ENCODE measurements at places on chromosomes 6 and 20.

DNA sequence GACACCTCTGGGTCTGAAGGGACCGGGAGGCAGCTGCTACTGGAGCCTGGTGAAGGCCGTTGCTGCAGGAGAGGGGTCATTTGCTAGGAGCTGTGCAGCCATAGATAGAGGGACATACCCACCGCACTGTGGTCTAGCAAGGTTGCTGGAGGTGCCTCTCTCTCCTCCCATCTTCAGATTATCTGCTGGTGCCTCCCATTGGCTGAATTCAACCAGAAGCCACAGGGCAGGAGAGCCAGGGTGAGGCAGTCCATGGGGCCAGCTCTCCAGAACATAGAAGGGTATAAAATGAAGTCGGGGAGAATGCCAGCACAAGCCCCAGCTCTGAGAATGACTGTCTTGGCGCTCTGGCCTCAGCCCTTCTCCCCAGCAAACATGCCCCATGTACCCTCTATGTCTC lies 98.0 kb downstream of the VEGFA start:
- DNase-seq = peak; percentile 47

DNA sequence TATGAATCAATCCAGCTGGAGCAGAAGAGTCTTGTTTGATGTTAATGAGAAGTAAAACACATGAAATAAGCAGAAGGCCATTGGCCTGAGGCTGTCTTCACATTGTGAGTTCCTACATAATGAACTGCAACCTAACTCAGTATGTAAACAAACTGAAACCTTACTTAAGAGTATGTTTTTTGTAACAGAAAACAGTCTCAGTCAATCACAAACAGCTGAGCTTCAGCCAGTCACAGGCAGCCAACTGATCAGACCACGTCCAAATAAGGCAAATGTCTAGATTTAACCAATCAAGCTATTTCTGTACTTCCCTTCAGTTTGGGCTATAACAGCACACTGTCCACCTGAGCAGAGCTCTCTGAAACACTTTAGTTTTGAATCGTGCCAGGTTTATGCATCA lies 234.7 kb downstream of the TRDN start:
- DNase-seq = no peak

- DNase-seq = no peak
Observed at GRCh38 chr6:14757418-14757817, 488.5 kb upstream of the JARID2 start.

- DNase-seq = no peak
Observed at GRCh38 chr6:166365806-166366205, 16.9 kb downstream of the MPC1 start.

DNA sequence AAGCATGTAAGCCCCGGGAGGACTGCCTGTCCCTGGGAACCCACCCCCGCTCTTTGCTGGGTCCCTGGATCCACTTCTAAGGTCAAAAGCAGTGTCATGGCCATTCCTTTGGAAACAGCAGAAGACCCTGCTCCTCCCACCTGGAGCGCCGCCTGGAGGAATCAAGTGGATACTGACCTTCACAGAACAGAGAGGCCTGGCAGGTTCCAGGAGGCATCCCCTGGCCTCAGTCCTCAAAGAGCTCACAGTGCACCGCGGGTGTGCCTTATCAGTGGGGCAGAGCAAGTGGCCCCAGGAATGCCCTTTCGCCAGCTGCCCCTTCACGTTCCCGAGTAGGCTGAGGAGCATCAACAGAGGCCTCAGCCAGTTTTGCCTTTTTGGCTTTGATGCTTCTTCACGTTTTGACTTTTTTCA lies 11.1 kb upstream of the SLC4A11 start:
- no peak for DNase-seq

- DNase-seq = no peak
Observed at GRCh38 chr6:111850295-111850937, 22.8 kb downstream of the FYN start.

- DNase-seq = no peak
Observed at GRCh38 chr6:42933205-42933604, 3.9 kb downstream of the CNPY3 start.

- DNase-seq = no peak
Observed at GRCh38 chr6:111254779-111255166, 167.5 kb downstream of the SLC16A10 start.

DNA sequence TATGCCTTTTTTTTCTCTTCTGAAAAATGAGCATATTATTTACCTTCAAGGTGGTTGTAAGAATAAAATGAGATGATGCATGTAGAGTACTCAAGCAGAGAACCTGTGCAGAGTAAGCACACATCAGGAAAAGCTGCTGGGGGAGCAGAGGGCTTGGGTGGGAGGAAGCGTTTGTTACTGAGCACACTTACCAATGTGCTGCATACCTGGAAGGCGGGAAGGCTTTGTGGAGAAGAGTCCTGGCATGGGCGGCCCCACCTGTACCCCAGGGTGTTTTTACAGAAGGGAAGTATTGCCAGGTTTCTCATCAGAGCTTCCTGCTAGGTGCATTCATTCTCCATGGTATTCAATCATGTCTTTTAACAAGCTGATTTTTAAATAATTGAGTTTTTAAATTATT lies 52.9 kb downstream of the CSE1L start:
- DNase-seq = no peak

DNA sequence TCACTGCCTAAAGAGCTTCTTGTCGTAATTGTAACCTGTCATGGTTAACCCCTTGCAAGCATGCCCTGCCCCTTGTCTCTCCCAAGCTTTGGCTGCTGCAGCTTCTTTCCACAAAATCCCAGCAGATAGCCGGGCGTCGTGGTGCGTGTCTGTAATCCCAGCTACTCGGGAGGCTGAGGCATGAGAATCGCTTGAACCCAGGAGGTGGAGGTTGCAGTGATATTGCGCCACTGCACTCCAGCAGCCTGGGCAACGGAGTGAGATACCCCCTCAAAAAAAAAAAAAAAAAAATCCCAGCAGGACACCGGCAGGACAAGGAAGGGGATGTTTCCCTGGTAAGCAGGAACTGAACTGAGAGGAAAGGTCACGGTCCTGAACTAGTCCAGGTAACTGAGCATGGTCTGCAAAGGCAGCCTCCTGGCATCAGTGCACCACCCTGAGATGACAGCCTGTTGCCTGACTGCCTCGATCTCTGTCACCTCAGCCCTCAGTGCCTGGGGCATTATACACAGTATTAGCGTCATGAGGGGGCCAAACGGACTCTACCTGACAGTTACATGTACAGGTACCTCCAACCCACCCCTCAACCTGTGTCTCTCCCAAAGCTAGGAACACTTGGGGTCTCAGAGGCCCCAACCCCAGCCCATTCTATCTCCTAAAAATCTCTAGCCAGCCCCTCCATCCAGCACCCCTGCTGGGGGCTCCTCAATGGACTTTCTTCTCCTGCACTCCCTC lies 1.8 kb downstream of the LZTS3 start:
- no peak for DNase-seq

GRCh38 chr6:42158011-42158410 lies 15.2 kb upstream of the GUCA1A start:
- DNase-seq = no peak

- no peak for DNase-seq
Observed at GRCh38 chr20:25302596-25302995, 54.7 kb downstream of the PYGB start.

- no peak for DNase-seq
Observed at GRCh38 chr6:97222903-97223302, 60.1 kb downstream of the MMS22L start.

DNA sequence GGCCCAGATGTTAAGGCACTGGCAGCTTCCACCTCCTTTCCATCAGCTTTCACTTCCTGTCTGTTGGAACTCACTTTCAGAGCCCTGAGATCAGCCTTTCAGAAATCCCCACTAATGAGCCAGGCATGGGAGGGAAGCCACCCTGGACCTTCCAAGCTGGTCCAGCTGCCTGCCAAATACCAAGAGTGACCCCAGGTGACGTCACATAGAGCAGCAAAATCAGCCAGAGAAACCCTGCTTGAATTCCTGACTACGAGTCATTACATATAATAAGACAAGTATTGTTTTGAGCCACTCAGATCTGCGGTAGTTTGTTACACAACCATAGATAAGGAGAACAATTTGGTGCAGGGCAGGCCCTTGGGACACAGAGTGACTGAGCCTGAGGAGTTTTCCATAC lies 556.0 kb upstream of the JAG1 start:
- no peak for DNase-seq

GRCh38 chr6:169866140-169866534 lies 114.7 kb downstream of the ERMARD start:
- DNase-seq = no peak

- DNase-seq = no peak
Observed at GRCh38 chr20:15496501-15497039, 1076.7 kb downstream of the KIF16B start.

DNA sequence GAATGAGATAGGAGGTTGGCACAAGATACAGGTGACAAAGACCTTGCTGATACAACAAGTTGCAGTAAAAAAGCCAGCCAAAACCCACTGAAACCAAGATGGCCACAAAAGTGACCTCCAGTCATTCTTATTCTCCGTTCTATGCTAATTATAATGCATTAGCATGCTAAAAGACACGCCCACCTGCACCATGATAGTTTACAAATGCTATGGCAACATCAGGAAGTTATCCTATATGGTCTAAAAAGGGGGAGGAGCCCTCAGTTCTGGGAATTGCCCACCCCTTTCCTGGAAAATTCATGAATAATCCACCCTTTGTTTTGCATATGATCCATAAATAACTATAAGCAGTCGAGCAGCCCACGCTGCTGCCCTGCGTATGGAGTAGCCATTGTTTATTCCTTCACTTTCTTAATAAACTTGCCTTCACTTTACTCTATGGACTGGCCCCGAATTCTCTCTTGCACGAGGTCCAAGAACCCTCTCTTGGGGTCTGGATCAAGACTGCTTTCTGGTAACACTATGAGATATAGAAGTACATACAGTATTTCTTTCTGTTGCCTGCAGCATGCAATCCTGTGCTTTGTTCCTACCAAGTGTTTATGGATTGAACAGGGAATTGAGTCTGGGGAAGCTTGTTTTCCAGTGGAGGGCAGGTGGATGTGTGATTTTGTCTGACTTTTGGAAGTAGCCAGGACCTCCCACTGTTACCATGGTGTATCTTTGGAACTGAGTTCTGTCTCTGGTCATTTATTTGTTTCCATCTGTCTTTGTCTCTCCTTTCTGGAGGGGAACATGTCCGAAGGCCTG lies 72.0 kb upstream of the TGM3 start:
- DNase-seq = no peak

DNA sequence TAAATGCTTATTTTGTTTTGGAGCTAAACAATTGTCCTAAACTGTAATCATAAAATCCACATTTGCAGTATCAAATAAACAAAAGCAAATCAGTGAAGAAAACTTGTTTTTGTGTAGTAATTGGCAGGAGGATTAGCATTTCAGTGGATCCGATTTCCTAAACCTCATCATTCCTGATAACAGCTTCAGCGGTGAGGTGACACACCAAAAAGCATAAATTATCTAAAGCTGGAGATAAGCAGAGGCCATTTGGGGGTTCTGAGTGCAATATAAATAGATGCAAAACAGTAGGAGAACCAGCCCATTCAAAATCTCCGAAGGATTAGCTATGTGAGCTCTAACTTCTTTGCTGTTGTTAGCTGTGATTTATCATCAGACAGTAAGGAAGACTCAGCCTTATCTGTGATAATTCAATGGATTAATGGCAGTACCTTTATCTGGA lies 235.8 kb downstream of the EPHA7 start:
- no peak for DNase-seq

DNA sequence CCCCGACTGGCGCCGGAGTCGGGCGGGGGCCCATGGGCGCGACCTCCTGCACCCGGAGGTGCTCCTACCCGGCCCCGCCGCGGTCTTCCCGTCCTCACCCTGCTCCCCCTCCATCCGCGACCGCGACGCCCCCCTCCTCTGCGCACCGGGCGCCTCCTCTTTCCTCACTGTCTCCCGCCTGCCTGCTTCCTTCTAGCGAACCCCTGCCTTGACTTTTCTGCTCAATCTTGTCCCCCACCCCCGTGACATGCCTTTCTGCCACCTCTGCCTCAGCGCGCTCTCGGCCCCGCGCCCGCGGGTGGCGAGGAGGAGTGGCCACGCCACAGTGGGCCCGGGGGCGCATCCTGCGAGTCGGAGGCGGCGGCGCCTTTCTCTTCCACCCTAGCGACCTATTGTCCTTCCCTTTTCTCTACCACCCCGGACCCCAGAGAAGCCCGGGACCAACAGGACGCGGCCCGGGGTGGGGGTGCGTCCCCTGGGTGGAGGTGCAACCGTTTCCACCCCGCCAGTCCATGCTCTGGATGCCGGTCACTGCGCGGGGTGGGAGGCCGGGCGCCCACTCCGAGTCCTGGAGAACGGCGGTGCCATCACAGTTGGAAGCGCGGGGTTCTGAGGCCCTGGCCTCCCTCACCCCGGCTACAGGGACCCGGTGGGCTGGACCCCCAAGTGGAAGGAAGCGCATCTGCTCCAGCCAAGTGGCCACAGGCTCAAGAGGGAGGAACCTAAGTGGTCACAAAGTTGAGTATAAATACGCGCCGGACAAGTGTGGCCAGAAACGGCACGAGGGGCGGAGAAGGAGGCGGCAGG lies 2.0 kb downstream of the PDE10A start:
- no peak for DNase-seq

DNA sequence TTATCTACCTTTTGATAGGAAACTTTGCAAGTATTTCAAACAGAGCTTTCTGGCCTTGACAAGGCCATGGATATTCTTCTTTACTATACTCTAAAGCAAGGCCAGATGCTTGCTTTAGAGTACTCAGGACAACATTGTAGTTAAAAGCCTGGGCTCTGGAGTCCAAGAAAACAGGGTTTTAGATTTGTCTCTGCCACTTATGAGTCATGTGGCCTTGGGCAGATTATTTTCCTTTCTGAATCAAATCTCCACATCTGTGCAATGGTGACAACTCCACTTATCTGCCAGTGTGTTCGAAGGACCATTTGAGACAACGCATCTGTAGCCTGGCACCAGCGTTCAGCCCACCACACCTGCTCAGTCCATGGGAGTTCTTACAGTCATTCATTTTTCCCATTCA lies 265.9 kb upstream of the RIN2 start:
- DNase-seq = no peak

- no peak for DNase-seq
Observed at GRCh38 chr6:148508401-148509041, 165.9 kb downstream of the SASH1 start.

DNA sequence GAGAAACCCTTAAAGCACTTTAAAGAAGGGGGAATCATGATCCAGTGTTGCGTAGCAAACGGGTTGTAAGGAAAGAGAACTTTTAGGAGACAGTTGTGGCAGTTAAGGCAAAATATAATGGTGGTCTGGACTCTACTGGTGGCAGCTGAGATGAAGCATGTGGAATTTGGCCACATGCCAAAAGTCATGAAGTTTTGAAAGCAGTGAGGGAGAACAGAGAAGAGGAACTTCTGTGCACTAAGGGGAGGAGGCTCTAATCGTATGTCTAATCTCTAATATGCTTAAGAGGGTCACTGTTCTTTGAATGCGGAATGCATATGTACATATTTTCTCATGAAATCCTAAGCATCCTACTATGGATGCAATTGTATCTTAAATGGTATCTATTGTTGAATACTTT lies 91.5 kb downstream of the RIMS1 start:
- no peak for DNase-seq

- no peak for DNase-seq
Observed at GRCh38 chr6:108322728-108323127, 27.9 kb downstream of the AFG1L start.
